ENCODE measurements at places on chromosomes 3 and 15.

DNA sequence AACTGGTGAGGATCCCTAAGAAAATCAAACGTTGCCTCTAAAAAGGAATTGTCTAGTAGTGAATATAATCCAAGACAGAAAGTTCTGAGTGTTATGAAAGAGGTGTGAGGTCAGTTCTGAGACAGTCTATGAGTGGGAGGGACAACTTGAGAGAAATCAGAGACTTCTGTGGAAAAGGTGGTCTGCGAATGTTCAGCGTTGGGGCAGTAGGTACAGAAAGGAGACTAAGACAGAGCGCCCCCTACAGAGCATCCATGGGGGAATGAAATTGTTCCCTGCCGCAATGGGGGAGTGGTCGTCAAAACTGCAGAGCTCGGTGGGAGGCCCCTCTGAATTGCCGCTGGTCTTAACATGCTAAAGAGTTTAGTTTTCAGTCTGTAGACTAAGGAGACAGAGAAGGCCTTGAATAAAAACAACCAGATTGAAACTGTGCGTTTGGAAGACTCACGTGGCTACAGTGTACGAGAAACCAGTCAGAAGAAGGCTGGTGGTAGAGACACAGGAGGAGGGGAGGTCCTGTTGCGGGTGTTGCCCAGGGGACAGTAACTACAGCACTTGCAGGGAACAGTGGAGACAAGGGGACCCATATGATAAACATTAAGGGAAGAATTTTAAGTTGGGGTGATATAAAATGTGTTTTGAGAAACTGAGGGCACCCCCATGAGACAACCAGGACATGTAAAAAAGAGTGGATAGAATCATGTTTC is 6.9 kb downstream of the TNIK start:
- DNase-seq, result no peak

DNA sequence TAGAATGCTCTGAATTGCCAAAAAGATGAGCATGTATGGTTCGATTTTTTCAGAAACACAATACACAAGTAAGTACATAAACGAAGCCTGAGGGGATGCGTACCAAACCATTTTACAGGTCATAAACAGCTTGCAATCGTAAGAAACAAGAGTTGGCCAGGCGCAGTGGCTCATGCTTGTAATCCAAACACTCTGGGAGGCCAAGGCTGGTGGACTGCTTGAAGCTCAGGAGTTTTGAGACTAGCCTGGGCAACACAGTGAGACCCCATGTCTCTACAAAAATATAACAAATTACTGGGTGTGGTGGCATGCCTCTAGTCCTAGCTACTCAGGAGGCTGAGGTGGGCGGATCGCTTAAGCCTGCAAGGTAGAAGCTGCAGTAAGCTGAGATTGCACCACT is 13.4 kb downstream of the TRA2B start:
- no peak for DNase-seq

DNA sequence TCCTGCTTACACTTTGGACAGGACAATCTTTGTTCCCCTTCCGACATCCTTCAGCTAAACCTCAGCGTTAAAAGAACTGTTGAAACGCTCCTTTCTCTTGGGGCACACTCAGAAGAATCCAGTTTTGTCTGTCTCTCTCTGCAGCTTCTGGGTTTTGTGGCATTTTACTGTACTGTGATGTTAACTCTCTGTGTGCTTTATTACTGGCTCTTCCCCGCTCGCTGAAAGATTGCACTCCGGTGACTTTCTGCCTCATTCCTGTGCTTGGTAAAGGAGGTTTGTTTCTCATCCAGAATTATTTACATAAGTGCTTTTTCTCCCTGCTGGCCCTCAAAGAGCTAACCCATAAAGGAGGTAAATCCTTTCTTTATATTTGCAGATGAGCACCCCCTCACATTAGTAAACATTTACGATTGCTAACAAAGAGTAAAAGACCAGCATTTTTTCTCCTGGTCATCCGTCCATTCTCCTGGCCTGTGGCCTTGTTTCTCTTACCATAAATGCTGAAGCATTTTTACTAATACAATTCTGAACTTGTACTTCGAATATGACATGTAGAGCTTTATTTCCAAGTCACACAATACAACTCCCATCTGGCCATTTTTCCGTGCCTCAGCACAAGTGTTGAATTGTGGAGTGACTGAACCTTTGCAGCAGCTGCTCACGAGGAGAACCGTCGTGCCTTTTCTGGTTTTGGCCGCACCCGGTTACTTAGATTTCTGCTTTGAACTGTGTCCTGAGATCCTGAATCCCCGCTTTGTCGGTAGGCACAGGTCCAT is 69.3 kb upstream of the RPL35A start:
- DNase-seq, result no peak

DNA sequence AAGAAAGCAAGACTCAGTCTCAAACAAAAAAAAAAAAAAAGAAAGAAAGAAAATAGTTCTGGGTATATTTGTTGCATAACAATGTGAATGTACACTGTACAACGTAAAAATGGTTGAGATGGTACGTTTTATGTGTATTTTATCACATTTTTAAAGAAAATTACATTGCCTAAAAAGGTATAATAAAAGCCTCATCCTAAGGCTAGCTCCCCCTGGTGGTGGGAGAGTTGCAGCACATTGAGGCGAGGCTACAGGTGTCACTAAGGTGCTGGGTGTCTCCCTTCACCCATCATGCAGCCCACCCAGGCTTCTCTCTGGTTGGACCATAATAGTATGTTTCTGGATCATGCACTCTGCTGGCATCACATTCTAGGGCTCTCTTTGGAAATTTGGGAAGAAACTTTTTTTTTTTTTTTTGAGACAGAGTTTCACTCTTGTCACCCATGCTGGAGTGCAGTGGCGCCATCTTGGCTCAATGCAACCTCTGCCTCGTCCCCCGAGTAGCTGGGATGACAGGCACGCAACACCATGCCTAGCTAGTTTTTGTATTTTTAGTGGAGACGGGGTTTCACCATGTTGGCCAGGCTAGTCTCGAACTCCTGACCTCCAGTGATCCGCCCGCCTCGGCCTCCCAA is 12.4 kb upstream of the RAB11A start:
- no peak for DNase-seq

GRCh38 chr15:87626860-87627259 is 629.7 kb downstream of the NTRK3 start:
- DNase-seq, result no peak

DNA sequence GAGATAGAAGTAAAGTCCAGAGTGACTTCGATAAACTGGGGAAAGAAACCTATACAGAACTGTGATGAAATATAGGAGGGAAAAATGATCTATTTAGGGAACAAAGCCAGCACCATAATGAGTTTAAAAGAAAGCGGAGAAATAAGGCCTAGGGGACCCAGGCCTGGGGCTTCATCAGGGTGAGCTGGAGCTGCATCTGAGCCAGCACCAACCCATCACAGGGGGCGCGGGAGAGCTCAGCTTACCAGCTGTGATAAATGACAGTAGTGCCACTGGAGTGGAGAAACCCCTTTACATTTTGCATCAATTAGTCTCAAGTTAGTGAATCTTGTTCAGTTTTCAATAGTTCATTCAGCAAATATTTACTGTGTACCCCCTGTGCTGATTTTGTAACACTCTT is 21.3 kb downstream of the PODXL2 start:
- no peak for DNase-seq

- no peak for DNase-seq
Measured at GRCh38 chr15:73232776-73233175, 136.0 kb downstream of the HCN4 start.

DNA sequence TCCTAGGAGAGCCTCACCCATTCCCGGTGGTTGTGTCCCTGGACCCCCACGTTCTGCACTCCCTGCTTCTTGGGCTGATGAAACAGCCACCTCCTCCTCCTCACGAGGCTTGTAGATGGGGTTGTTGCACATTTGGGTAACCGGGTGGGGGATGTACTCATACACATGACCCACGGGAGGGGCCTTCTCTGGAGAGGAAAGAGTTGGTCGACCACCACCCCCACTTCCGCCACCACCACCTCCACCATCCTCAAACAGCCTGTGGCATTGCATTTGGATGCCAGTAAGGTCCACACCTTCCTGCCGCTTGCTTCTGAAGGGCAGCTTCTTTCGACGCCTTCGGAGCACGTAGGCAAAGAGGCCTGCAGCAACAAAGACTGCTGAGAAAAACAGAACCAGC is 7.7 kb downstream of the SLITRK3 start:
- no peak for DNase-seq

DNA sequence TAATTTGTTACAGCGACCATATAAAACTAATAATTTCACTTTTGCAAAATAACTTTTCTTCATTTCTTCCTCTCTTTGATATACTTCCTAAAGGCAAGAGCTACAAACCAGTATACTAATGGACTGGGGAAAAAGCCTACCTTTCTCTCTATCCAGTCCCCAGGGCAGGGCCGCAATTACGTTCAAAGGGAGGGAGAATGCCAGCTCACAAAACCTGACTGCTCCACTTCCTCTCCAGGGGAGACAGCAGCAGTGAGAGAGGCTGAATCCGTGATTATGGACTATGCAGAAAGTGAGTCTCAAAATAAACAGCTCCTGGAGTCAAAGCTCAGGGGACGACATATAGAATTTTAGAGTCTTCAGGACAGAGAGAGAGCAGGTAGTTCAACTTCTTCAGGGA is 126.9 kb upstream of the HES1 start:
- no peak for DNase-seq

Data from GOT3 (cell line).